ENCODE measurements at places on chromosomes 11 and 22.

- peak; percentile 52 for DNase-seq
These were observed 69.2 kb upstream of the INCENP start for GRCh38 chr11:62054484-62055121.

GRCh38 chr22:46070215-46070802 is 80.0 kb upstream of the PPARA start:
- DNase-seq = no peak

GRCh38 chr11:22199243-22199642 is 6.4 kb downstream of the ANO5 start:
- no peak for DNase-seq

DNA sequence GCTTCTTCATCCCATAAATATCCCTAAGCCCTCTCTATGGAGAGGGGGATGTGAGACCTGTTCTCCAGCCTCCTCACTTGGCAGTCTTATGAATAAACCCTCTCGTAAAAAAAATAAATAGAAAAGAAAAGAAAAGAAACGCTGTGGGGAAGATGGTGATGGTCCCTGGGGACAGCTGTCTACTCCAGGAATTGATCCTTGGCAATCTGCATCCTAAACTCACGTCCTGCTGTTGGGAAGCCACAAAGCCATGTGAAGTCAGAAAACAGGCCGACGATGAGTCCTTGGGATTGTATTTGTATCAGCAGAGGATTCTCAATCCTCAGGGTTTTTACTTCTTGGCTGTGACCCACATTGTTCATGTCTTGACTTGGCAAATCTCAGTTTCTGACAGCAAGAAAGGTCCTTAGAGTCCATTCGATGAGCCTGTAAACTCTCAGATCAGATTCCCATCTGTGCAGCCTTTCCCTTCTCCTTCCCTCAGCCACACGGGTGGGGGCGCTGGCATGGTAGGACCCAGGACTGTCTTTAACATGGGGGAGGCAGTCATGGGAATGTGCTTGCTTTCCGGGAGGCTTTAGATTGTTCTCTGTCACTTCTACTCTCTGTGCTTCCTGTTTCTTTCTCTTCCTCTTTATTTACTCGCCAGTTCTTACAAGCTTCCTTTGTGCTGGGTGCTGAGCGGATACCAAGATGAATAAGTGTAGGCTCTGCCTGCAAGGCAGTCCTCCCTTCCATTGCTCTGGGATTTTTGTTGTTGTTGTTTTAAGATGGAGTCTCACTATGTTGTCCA is 24.9 kb downstream of the TCP11L1 start:
- DNase-seq = peak; percentile 29

GRCh38 chr11:61862714-61863547 is 28.4 kb downstream of the FADS3 start:
- no peak for DNase-seq

DNA sequence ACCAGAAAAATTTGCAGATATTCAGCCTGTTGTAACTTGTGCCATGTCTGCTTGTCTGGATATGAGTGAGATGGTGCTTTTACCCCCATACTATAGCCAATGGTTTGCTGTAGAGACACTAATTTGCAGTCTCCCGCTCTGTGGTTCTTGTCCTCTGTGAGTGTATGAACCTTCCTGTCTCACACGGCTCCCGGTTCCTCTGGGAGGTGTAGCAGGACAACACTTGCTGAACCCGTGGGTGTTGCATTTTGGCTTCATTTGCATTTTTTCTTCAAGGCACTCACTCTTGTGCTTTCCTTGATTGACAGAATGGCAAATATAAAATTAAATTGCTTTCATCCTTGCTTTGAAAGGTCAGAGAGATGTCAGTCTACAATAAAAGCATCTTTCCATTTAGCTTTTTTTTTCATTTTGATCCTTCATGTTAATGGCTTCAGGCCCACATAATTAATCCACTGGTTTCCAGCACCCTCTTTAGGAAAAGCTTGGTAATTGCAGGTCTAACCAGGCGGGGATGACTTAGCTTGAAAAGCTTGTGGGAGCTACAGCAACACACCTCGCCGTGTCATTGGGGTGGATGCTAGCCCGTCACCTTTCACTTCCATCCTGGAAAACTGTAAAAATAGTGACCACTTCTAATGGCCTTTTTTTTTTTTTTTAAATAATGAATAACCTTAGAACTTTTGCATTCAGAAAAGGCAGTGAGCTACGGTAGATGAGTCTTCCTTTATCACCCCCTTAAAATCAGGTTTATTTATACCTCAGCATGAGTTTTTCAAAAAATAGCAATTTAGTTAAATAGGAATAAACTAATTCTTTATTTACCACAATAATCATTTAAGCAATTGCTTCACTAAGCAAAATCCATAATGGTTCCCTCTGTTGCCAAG is 27.4 kb upstream of the ST14 start:
- DNase-seq = peak; percentile 72

GRCh38 chr22:28997342-28997741 is 64.3 kb downstream of the C22orf31 start:
- no peak for DNase-seq

Measured in fibroblast of skin of scalp (primary cell).